Mucosa of gallbladder (tissue), 1 donor: ENCODE measurements at places on chromosomes 2 and 18. TPM values are rescaled to one million over a fixed set of nuclear protein-coding genes. Genes with fewer than 3 reads are reported as not detected.

Gene FEV
- not detected for total RNA-seq

Gene SNORC
- 7.7 TPM for total RNA-seq

Gene ADD2
- 0.95 TPM for total RNA-seq

Gene GLI2
- 9.2 TPM for total RNA-seq

Gene ACADL
- 3.8 TPM for total RNA-seq

GRCh38 chr2:69789175-69789721 lies 40.2 kb upstream of the GMCL1 start:
- no peak for DNase-seq

- peak; percentile 66 for DNase-seq
Observed at GRCh38 chr2:64654063-64654811, 524 bp upstream of the SERTAD2 start.

- DNase-seq, result no peak
Observed at GRCh38 chr18:26617151-26617554, 68.8 kb upstream of the KCTD1 start.

GRCh38 chr2:240998706-240998994 lies 232 bp downstream of the SNED1 start:
- no peak for DNase-seq

GRCh38 chr18:46176001-46176400 lies 71.8 kb downstream of the HAUS1 start:
- DNase-seq, result no peak

- DNase-seq, result no peak
Observed at GRCh38 chr2:84875213-84875560, 5.7 kb downstream of the TRABD2A start.

GRCh38 chr2:237200462-237200861 lies 114.8 kb downstream of the COPS8 start:
- no peak for DNase-seq

DNA sequence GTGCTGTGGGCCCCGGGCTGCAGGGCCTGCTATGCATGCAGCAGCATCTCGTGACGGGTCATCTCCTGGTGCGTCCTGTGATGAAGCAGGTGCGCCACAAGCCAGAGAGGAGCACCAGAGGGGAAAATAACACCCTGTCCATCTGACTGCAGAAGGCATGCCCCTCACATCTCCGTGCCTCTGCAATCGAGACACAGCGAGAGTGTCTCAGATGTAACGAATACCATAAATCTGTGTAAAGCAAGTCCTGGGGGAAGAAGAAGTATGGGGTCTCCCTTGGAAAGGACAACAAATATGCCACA lies 137.5 kb downstream of the PTGR3 start:
- DNase-seq, result no peak

- DNase-seq, result no peak
Observed at GRCh38 chr2:49240608-49241007, 86.3 kb upstream of the FSHR start.

DNA sequence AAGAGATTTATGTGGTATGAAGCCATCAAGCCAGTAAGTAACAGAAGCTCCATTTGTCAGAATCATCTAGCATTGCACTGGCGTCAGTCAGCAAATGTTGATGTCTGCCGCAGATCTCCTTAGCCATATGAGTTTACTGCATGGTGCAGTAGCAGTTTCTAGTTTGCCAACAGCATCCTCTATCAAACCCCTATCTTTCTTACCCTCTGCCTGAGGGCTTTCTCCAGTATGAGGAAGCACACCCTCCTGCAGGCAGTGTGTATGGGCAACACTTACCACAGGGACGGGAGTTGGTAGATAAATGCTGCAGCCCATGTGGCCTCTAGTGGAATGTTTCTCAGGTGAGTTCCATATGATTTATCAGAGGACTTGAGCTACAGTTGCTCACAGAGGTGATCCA lies 63.7 kb downstream of the EFEMP1 start:
- DNase-seq, result no peak

GRCh38 chr2:84815146-84815545 lies 65.7 kb downstream of the TRABD2A start:
- no peak for DNase-seq

- no peak for DNase-seq
Observed at GRCh38 chr18:65749841-65750240, 971 bp upstream of the CDH7 start.

DNA sequence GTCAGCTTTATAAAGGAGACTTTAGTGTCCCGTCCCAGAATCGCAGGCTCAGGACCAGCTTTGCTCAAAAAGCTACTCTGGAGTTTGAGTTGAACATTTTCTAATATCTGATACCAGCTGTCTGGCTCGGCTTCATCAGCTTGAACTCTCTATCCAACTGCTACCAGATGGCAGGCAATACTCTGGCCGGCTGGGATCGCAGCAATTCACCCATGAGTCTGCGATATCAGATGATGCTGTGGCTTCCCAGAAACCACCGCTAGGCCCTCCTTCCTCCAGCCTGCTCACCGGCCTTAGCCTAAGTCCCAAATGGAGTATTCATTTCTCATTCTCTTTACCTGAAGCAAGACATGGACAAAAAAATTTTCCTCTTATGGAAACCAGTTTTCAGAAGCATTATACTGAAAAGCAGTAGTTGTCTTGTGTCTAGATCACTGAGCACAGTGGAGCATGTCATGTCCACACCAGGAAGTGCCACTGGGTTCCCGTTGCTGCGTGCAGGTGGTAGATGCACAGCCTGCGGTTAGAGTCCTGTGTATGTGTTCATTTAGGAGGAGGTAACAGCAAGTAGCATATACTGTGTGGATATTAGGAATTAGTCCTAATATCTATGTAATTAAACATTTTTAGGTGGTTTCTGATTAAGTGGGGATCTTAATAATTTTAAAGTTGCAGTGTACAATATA lies 162.0 kb upstream of the SOX11 start:
- no peak for DNase-seq

GRCh38 chr2:231795525-231796327 lies 9.5 kb downstream of the COPS7B start:
- peak; percentile 88 for DNase-seq

DNA sequence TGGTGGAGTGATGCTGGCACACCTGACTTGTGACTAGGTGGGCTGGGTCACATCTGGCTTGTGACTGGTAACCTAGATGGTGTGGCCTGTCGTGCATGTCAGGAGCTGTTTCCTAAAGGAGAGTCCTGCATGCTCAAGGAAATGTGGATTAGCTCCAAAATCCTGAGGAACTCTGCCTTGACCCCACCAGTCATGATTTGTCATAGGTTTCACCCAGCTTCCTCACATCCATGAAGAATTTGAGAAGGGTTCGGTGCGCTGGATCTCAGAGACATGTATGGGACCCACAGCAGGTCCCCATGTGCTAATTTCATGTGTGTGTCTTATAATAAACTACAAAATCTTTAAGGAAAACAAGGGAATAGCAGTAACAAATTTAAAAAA lies 107.2 kb downstream of the COL6A3 start:
- DNase-seq, result no peak

GRCh38 chr2:2747797-2748301 lies 416.8 kb upstream of the MYT1L start:
- no peak for DNase-seq

- DNase-seq, result no peak
Observed at GRCh38 chr2:30736461-30737325, 70.6 kb downstream of the CAPN13 start.

GRCh38 chr18:56645415-56646016 lies 5.6 kb upstream of the WDR7 start:
- DNase-seq, result no peak

DNA sequence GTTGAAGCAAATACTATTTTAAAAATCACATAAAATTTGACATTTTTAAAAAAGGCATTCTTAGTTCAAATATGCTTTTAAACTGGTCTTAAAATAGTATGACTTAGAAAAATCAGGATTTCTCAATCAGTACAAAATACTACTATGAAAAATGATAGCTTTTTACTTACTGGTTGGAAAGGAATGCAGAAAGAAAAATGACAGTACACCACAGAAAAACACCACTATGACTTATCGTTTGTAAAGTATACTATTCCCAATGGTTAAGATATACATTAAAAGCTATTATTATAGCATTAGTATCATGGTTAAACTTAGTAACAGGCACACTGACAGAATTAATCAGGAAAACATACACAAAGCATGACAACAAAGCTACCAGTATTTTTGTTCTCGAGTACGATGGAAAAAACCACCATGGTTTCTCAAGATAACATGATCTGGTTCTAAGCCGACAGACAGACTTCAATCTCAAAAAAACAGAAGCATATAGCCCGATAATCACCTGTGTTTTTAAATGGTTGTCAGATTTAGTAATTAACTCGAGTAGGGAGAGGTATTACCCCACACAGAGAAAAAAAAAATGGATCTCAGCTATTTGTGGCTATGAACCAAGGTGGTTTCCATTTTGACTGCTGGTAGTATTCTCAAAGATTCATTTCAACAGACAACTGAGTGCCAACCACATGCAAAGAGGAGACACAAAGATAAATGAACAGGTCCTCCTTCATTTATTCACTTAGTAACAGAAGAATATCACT lies 39.1 kb downstream of the CUL3 start:
- no peak for DNase-seq
